Stimulated activated CD4-positive, alpha-beta T cell treated with anti-CD3 and anti-CD28 coated beads, Interleukin-1b, Interleukin-23, amount 100 ng/mL, for 4 hours (primary cell): ENCODE measurements at places on chromosomes 5 and 9.

DNA sequence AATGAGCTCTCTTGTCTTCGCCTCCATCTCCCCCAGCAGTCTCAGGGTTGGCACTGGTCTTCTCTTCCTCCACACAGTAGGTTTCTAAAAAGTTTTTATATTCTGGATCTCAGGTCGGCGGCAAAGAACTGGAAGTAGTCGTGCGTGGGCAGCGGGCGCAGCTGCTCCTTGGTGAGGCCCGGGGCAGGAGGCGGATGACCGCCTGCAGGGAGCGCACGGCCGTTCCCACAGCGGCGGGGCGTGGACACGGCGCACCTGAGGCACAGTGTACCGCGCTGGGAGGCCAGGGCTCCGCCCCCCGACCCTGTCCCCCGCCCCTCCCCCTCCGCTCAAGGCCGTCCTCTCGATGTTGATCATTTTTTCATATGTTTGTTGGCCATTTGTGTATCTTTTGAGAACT lies 92.4 kb downstream of the STX17 start:
- no peak for DNase-seq

DNA sequence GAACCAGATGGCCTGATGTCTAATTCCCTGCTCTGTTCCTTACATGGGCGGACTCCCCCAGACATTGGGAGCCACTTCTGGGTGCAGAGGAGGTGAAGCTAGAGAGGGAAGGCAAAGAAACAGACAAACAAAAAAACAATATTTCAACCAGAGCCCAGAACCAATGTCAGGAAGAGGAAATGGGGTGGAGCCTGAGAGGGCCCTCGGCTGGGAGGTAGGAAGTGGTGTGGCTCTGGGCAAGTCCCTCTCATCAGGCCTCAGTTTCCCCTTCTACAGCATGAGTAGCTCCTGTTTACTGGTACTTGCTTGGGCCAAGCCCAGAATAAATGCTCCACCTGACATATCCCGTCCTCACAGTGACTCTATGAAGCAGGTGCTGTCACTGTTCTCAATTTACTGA lies 11.1 kb downstream of the SH2D3C start:
- no peak for DNase-seq

GRCh38 chr5:83441747-83442146 lies 29.8 kb upstream of the VCAN start:
- DNase-seq = no peak

DNA sequence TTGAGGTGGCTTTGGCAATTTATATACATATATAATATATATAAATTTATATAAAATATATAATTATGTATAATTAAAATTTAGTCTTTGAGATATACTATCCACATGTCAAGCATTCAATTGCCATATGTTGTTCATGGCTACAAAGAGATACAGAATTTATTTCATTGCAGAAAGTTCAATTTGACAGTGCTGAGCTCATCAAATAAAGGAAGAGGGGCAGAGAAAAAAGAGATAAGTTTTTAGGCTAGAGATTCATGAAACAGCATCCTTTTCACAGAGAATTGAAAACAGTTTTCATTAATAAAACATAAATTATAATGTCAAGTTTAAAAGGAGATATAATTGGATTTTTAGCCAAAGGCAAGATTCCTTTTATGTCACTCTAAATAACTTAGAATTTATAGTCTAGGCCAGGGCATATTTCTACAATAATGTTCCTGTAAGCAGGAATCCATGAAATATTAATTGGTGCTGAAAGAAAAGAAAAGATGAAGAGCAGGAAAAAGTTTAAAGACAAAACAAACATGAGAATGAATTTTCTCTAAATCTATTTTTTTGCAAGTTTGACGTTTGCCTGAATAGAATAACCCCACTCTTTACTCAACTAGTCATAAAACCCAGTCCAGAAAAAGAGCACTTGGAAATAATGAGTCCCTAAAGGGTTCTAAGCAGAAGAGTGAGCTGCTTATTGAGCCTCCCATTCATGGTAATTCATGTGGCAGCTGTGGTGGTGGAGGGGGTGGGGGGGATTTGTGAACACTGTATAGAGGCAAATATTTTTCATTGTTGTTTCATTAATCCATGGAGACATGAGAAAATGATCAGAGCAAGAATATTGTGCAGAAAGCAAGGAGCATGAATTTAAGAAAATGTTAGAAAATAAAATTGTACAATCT lies 1279.5 kb downstream of the CDH12 start:
- no peak for DNase-seq

DNA sequence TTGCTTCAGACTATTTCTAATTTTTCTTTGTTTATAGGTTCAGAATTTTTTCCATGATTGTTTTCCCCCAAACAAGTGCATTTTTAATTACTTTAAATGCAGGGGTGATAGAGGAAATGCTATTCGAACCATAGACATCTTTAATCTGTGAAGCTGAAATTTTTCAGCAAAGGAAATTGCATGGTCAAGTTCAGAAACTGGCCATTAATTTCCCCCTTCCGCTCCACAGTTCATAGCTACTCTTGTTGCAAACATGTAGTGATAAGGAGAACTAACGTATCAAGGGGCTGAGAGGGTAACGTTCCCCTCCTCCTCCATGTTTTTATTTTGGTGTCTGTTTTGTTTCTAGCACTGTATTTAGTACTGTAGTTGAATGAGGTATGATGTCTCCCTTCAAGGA lies 3.4 kb upstream of the ROPN1L start:
- no peak for DNase-seq

- no peak for DNase-seq
Observed at GRCh38 chr5:176608142-176608705, 1.7 kb downstream of the GPRIN1 start.

DNA sequence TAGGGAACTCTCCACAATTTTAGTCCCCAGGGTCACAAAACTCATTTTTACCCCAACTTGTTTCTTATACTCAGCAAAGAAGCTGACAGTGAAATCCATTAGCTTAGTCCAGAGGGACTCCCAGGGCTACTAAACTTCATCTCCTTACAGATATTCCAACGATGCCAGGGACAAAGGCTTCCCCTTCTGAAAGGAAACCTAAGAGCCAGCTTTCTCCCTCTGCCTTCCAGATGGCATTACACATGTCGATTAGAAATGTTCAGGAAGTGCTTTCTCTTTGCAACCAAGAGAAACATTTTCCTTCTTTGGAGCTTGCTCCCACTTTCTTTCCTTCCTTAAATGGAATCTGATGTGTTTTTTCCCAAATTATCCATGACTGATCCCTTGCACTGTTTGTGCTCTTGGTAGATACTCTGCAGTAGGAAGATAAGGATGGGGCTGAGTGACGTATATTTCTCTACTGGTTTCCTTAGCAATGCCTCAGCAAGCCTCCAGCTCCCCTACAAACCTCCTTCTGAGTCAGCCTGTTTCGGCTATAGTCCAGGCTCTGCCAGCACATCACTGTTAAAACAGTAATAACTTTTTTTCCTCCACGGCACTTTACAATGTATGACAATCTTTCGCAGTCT lies 43.0 kb upstream of the HTR4 start:
- DNase-seq = no peak

DNA sequence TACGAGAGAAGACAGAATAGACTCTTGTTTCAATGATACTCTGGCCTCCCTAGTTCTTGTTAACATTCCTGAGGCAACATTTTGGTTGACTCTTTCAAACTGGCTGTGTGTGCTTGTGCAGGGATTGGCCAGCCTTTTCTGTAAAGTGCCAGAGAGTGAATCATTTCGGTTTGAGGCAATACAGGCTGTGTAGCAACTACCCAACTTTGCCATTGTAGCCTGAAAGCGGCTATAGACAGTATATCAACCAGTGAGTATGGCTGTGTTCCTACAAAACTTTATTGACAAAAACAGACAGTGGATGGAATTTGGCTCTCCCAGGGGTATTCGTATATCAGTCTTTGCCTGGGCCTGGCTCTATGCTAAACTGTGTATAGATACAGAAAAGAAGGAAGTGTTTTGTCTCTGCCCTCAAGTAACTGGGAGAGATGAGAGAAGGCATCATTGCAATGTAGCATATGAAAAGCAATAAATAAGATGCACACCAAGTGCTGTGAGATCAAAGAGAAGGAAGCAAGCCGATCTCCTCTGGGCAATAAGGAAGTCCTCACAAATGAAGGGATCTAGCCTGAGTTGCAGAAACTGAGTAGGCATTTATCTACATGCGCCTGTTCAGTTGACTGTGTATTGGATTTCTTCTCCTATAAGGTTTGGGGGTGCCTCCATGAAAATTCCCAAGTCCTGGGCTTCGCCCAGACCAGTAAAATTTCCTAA lies 568.0 kb upstream of the KLF4 start:
- no peak for DNase-seq

GRCh38 chr9:104868687-104869404 lies 59.1 kb downstream of the ABCA1 start:
- DNase-seq = no peak

GRCh38 chr9:105672711-105673234 lies 10.5 kb downstream of the TAL2 start:
- DNase-seq = no peak

- no peak for DNase-seq
Observed at GRCh38 chr9:134968011-134968822, 50.5 kb upstream of the FCN1 start.

DNA sequence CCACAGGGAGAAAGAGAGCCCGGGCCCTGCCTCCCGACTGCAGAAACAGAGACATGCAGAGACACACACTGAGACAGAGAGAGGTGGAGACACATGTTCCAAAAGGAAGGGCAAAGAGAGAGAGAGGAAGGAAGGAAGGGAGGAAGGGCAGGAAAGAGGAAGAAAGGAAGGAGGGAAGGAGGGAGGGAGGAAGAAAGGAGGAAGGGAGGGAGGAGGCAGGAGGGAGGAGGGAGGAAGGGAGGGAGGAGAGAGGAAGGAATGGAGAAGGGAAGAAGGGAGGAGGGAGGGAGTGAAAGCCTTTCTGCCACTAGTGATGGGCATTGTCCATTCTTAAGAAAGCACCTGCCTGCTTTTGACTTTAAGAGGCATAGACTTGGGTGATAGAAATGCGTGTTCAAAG lies 31.8 kb upstream of the FIBCD1 start:
- no peak for DNase-seq

DNA sequence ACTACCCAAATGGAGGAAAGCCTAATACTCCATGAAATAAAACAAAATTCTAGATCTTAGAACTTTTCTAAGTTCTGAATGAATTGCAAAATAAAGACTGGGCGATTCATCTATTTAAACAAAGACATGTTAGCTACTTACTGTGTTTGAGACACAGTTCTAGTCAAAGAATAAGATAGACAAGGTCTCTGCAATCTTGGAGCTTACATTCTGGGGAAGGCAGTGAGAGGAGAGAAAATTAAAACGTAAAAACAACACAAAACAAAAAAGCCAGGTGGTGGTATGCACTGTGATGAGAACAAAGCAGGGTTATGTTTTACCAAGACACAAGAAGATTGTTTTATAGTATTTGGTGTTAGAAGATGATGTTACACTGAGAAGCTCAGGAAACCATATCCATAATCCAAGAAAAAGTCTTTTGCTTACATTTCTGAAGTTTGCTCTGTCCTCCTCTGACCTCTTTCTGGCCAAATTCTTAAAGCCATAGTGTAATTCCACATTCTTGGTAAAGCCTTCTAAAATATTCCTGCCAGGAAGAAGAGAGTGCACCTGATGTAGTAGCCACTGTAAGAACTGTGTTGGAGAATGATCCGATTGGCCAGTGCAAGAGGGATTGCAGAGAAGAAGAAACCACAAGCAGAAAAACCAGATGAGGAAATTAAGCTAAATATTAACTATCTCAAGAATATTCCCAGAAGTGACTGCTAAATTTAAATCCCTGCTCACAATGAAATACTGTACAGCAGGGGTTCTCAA lies 218.4 kb downstream of the PCSK1 start:
- no peak for DNase-seq

DNA sequence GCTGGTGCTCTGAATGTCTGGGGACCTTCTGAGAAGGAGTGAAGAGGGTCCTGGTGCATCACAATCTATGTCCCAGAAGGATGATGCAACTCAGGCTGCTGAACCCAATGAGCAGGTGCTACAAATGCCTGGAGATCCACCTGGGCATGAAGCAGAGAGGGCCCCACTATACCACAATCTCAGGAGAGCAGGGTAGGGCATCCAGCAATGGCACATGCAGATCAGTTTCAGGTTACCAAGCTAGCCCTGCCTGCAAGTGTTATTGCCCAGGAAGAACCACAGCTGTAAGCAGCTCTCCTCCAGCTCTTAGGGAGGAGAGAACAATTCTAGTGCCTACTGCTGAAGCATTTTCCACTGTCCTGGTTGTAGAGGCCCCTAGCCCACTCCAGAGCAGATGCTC lies 389.2 kb upstream of the TNC start:
- no peak for DNase-seq

DNA sequence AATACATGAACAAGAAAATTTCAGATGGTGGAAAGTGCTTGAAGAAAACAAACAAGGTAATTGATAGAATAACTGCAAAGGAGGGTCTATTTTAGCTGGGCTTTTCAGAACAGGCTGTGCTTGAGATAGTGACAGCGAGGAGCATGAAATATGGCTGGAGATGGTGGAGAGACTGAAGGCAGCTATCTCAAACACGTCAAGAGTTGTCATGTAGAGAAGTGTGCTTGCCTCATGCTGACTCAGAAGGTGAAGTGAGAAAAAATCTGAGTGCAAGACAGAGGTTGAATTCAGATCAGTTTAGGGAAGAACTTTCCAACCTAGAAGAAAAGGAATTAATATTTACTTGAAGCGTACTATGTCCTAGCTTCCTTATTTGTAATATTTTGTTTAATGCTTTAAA lies 115.5 kb upstream of the RANBP3L start:
- no peak for DNase-seq

- DNase-seq = no peak
Observed at GRCh38 chr5:108461628-108462367, 79.9 kb upstream of the FBXL17 start.

- no peak for DNase-seq
Observed at GRCh38 chr9:4774209-4774608, 18.5 kb upstream of the RCL1 start.

- no peak for DNase-seq
Observed at GRCh38 chr9:84759300-84759750, 89.8 kb downstream of the NTRK2 start.

DNA sequence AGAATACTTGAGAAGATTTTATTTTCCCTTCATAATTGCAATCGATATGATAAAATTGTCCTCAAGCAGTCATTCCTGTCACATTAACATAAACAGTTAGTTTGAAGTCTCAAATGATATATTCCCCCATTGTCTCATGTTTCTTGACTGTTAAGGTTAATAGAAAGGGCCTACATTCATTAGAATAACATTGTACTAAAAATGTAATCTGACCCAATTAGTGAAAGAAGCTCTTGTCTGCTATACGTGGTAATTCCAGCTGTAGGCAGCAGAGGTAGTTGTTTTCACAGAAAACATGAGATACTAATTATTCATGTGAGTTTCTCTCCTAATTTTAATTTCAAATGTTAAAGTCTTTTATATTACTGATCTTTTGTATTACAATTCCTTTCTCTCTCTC lies 25.9 kb upstream of the AP3B1 start:
- DNase-seq = no peak
